ENCODE measurements at places on chromosomes 5 and 9.

DNA sequence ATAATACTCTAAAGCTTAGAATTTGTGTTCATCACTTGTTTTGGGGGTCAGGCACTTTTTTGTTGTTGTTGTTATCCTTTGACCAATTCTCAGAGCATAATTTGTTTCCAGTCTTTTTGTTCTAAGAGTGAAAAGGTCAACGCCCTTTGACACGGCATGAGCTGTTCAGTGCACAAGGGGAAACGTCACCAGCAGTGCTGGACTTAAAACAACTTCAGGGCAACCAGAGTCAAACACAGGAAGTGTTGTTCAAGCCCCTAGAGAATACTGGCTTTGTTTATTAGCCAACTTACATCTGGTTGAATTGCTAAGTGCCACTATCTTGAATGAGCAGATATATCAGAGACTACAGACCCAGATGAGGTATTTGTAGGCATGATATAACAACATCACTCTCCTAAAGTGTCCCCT, 368.9 kb downstream of the TMEM161B start:
- DNase-seq, result peak; percentile 69

DNA sequence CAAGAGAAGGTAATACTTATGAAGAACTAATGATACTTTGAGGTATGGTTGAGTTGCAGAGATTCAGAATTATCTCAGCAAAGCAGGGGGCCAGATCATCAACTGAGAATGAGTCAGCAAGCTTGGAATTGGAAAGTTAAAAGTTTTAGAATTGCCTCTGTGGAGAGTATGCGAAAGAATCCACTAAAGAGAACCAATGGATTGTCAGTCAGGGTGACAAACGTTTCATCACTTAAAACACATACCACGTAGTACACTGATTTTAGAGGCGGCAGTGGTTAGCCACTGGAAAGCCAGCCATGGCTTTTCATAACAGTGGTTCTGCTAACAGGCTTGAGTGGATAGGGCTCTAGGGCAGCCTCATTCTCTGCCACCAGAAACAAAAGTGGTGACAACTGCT, 30.7 kb downstream of the AOPEP start:
- no peak for DNase-seq

- peak; percentile 11 for DNase-seq
Measured at GRCh38 chr5:55600497-55601203, 65.9 kb upstream of the PLPP1 start.

DNA sequence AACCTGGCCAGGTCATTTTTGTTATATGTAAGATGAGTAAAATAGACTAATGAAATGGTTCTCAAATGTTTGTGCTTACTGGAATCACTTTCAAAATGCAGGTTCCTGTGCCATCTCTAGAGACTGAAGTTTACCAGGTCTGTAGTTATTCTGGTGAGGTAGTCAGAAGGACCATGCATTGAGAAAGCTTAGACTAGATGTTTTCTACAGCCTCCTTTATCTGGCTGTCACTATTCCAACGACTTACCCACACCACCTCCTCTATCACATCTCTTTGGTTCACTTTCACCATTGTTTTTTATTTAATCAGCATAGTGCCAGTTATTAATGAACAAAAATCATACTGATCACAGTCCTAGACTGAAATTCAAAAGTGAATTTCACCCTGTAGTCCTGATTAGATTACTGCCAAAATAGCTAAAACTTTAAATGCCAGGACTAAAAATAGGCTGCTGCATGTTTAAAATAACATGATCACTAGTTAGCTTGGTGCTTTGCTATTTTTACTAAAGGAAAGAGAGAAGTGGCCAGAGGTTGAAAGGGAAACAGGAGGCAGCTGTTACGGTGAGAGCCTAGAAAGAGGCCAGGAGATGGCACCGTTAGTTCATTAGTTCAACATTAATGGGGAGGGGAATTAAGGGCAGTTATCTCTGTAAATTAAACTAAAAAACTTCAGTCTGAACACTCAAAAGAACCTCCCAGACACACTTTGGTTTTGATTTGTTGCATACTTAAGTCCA, 13.9 kb upstream of the FNIP1 start:
- peak; percentile 63 for DNase-seq

GRCh38 chr5:89065919-89066318, 182.9 kb upstream of the MEF2C start:
- DNase-seq, result no peak

GRCh38 chr5:91103353-91104061, 279.6 kb downstream of the ARRDC3 start:
- DNase-seq, result peak; percentile 25

- no peak for DNase-seq
Measured at GRCh38 chr5:69517763-69518212, 25.2 kb downstream of the OCLN start.

DNA sequence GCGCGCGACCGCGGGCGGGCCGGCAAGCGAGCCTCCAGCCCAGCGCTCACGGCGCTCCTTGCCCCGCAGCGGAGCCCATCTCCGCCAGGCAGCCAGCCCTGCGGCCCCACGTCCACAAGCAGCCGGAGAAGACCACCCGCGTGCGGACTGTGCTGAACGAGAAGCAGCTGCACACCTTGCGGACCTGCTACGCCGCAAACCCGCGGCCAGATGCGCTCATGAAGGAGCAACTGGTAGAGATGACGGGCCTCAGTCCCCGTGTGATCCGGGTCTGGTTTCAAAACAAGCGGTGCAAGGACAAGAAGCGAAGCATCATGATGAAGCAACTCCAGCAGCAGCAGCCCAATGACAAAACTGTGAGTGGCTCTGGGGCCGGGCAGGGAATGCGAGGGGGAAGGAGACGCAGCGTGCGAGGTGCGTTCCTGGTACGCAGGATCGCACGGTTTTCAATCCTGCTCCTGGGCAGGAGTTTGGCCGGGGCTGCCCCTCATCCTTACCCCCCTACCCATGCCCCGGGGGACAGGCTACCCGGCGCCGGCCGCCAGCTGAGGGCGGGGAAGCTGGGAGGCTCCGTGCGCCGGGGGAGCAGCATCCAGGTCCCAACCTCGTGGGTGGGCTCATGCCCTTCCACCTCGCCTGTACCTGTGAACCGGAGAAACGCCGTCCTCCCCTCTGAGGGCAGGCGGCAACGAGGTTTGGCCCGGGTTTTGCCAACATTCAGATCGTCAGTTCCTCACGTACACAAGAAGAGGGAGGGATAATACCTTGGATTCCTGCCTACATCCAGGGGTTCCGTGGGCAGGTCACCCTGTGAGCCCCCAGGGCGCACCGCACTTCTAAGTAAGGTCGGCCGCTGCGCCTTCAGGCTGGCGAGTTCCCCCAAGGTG, 6.6 kb downstream of the ISL1 start:
- no peak for DNase-seq

DNA sequence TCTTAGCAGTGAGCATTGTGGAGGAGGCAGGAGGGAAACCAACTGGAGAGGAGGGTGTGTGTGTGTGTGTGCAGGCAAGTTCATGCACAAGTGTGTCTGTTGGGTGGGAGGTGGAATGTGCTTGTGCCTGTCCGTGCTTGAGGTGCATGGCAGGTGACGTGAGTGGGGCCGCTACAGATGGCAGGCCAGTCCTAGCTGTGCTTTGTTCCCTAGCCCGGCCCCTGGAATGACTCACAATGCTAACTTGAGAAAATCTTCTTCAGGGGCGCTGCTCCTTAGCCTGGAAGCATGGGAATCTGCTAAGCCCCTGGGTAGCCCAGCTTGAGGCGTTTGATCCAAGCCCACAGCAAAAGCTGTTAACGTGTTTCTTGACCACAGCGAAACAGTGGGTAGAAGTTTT, 25.0 kb upstream of the DMRT2 start:
- no peak for DNase-seq

GRCh38 chr5:137032929-137033328, 466.2 kb downstream of the SPOCK1 start:
- no peak for DNase-seq

DNA sequence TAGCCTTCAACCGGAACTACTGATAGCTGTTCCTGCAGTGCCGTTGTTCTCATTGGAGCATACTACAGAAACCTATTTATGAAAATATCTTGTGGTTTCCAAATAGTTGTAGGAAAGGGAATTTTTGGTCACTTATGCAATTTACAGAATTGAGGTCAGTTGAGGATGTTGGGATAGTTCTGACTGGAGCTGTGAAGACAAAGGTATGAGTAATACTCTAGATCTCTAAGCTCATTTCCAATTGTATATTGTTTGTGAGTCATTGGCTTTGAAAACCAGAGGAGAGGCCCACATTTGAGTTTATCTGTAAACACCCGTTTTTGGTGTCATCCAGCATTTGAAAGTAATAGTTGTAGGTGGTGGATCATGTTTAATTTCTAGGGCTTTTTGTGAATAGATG, 561.3 kb upstream of the WWC1 start:
- no peak for DNase-seq

- no peak for DNase-seq
Measured at GRCh38 chr5:3613726-3614125, 18.1 kb downstream of the IRX1 start.

GRCh38 chr9:34203992-34204635, 25.3 kb downstream of the UBAP1 start:
- DNase-seq, result no peak

DNA sequence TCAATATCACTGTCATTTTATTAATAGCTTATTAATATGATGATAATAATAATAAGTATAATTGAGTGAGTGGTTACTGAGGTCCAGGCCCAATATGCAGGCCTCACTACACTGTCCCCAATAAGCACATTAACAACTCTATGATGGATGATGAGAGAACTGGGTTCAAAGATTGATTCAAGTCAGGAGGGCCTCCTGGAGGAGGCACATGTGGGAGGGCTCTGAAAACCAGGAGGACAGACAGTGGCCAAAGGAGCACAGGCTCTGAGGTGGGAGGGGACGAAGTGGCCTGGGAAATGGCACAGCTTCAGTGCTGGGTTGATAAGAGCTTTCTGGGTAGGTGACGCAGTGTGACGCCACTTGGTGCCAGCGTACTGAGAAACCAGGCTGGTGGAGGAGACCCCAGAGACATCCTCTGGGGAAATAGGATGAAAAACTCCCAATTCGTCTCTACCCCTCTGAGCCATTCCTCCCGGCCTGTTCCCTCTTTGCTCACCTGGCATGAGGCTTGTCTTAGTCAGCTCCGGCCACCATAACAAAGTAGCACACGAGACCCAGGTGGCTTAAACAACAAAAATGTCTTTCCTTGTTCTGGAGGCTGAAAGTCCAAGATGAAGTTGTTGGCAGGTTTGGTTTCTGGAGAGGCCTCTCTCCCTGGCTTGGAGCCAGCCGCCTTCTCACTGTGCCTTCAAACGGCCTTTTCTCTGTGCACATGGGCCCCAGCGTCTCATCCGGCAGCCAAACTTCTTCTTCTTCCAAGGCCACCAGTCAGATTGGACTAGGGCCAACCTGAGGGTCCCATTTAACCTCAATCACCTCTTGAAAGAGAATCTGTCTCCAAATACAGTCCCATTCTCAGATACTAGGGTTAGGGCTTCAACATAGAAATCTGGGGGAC, 31.6 kb downstream of the NTNG2 start:
- no peak for DNase-seq

- no peak for DNase-seq
Measured at GRCh38 chr9:135787776-135788575, 86.0 kb downstream of the KCNT1 start.

DNA sequence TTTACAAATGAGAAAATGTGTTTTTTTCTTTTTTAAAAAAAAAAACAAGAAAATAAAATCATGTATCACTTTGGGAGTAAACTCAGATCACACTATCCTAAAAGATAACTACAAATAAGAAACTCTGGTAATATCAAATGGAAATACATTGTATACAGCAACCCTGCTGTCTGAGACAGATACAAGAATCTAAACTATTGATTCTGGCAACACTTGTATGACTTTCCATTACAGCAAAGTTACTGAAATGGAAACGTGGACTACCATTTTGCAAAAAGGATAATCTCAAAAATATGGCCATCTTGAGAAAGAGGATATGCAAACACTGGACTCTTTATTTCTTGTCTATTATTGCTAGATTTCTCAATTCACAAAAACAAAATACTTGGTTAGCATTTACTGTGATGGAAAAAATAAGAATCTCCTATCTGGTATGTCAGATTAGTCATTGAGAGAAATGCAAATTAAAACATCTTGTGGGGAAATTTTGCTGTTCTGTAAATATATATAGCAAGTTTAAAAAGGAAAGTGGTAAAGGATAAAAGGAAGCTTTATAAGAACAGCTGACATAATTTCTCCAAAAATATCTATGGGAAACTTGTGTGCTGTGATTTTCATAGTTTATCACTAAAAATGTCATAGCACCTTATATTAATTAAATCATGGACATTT, 112.9 kb upstream of the FER start:
- no peak for DNase-seq

DNA sequence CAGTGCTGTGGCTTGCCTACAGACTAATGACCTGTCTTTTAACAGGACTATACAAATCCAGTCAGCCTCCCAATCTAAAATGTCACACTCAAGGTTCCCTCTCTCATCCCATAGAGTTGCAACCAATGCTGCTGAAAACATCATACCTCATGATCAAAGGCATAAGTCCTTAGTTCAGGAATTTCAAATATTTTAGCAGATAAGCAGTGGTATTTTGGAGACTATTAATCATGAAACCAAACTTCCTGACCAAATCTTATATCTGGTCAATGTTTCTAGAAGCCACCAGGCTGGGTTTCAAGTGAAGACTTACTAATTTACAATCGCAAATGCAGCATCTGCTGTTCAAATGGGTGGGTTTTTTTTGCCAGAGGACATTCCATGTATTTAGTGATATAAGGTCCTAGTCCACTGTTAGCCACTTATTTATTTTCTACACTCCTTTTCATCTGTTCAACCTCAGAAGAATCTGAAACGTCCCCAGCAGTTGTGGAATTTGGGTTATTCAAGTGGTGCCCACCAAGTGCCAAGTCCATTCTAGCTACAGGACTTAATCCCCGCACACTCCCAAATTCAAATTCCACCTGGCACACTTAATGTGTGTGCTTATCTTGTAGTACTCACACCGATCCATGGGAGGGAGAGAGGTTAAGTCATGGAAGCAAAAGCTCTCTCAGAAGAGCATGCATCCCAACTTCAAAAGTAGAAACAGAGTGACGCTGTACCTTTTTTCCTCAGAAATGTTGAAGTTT, 5.8 kb downstream of the TAS2R1 start:
- DNase-seq, result no peak

DNA sequence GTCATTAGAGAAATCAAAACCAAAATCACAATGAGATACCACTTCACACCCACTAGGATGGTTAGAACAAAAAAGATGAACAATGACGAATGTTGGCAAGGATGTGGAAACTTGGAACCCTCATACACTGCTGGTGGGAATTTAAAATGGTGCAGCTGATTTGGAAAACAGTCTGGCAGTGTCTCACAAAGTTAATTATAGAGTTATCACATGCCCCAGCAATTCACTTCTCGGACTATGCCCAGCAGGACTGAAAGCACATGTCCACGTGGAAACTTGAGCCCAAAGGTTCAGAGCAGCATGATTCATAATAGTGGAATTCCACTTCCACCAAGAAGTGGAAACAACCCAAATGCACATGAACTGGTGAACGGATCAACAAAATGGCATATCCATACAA, 85.0 kb upstream of the HRH2 start:
- no peak for DNase-seq

DNA sequence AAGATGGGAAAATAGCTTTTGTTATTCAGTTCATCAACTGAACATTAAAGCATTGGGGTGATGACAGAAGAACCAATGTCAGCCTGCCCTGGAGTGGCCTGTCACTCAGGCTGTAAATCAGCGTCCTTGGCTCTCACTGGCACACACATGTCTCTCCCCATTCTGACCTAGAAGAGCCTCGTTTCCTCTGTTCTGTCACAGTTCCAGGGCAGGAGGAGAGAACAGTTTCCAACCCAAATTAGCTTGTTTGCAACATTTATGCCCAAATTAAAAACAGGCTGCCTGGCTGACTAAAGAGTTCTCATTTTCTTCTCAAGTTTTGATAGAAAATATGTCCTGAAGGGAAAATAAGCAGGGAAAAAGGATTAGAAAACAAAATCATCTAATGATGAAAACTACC, 520.1 kb downstream of the CHSY3 start:
- no peak for DNase-seq

- no peak for DNase-seq
Measured at GRCh38 chr5:171236651-171237050, 72.4 kb upstream of the TLX3 start.

All from NB4 (cell line).